ENCODE measurements at places on chromosomes 7 and 10. TPM values are rescaled to one million over a fixed set of nuclear protein-coding genes. Genes with fewer than 3 reads are reported as not detected.

GRCh38 chr7:134992626-134993179 lies 6.4 kb downstream of the AGBL3 start:
- peak; percentile 31 for DNase-seq

- DNase-seq, result no peak
Measured at GRCh38 chr10:125037145-125037877, 95.4 kb downstream of the ZRANB1 start.

The LIPN gene
- not detected for total RNA-seq

DNA sequence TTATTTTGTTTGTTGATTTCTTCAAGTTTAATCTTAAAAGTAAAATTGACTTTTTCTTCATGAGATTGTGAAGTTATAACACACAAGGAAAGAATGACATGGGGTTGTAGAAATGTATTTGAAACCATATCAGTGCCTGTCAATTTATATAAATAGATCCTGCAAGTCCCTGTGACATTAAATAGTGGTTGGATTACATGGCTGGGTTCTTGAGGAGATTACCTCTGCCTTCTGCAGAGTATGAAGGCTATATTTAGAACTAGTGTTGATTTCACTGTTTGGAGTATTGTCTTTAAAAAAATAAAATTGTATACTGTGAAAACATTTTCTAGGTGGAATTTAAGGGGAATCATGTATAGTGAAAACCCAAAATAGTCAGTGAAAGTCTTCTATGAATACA lies 385.8 kb upstream of the SMIM30 start:
- DNase-seq, result no peak

The CLDN4 gene
- total RNA-seq, result 0.16 TPM

- no peak for DNase-seq
Measured at GRCh38 chr10:33421789-33422462, 87.5 kb upstream of the NRP1 start.

GRCh38 chr10:2948127-2948854 lies 119.1 kb upstream of the PFKP start:
- no peak for DNase-seq

The NYAP1 gene
- not detected for total RNA-seq

GRCh38 chr10:122473116-122473515 lies 11.8 kb downstream of the HTRA1 start:
- no peak for DNase-seq

The TRPV6 gene
- not detected for total RNA-seq

The MOGAT3 gene
- not detected for total RNA-seq

The MRLN gene
- total RNA-seq, result not detected

GRCh38 chr7:47088329-47089067 lies 493.4 kb downstream of the TNS3 start:
- peak; percentile 30 for DNase-seq

DNA sequence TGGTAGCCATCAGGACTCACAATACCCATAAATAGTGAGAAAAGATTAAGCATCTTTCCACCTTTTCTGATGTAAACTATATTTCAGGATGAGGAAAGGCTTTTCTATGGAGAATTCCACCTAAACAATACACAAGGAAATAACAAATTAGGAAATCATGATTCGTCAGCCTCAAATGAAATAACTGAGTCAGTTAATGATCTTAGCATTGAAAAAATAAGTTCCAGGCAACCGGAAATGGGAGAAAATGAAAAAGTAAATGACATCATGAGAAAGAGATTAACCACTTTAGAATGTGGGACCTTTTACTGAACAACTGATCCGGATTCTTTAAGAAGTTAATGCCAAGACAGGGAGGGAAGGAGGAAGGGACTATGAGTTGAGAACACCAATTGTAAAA lies 742.3 kb downstream of the TNS3 start:
- no peak for DNase-seq

DNA sequence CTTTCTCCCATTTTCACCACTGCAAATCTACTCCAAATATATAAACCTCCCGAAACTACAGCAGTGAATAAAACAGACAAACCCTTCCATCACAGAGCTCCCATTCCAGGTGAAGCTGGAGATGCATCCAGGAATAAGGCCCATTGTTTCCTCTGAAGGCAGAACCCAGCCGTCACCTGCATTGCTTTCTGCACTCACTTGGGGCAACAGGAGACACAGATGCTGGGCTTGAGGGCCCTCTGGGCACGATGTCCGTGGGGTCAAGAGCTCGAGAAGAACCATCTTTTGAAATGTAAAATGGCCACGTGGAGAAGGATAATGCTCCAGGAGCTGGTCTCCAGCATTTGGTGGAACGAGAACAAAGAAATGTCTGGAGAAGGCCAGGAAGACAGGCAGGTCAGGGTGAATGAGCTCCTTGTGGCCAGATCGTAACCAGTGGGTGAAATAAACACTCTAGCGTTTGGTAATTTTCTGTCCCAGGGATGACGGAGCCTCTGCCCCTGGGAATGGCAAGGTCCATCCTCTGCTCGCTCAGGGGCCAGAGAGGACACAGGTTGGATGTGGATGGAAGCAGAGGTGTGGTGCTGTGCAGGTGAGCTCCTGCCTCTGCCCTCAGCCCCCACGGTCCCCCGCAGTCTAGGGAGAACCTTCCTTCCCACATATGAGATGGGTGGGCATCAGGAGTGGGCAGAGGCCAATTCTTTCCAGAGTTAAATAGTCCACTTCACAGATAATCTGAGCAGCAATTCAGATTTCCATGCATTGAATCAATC lies 556.1 kb downstream of the DNAJB6 start:
- DNase-seq, result no peak

The GJC3 gene
- 0.21 TPM for total RNA-seq

DNA sequence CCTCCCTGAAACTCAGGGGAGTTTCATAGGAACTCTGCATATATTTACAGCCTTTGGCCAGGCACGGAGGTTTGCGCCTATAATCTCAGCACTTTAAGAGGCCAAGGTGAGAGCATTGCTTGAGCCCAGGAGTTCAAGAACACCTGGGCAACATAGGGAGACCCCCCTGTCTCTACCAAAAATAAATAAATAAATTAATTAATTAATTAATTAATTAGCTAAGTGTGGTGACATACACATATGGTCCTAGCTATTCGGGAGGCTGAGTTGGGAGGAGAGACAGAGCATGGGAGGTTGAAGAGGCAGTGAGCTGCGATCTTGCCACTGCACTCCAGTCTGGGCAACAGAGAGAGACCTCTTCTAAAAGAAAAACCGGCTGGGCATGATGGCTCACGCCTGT lies 9.4 kb upstream of the LEP start:
- no peak for DNase-seq

The CLEC5A gene
- total RNA-seq, result not detected

GRCh38 chr7:141844256-141844655 lies 3.0 kb upstream of the PRSS37 start:
- no peak for DNase-seq

The ASAH2 gene
- total RNA-seq, result 2.3 TPM

GRCh38 chr7:121278120-121279021 lies 50.4 kb upstream of the WNT16 start:
- no peak for DNase-seq

- peak; percentile 47 for DNase-seq
Measured at GRCh38 chr10:110311357-110311949, 6.7 kb upstream of the SMNDC1 start.

DNA sequence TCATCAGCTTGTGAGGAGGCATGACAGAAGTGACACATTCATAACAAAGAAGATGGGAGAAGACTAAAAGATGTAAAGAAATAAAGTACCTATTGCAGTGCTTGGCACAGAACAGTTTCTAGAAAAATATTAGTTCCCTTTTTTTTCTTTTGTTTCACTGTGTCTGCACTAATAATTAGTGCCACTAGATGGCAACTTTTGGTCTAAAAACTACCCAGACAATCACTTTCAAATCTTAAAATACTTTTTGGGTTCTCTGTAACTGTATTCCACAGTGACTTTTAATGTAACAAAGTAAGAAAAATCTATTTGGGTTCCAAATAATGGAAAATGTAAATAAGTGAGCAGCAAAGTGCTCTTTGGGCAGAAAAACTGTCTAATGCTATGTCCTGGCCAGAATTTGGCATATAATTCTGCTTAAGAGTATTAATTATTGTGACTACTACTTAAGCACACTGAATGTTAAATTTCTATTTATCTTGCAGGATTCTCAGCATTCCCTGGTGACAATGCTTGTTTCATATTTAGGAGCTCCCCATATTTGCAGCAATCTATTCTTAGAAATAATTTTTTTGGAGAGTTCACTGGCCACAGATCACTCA lies 134.8 kb upstream of the KIF5B start:
- DNase-seq, result no peak

The AGR2 gene
- total RNA-seq, result not detected

The HUS1 gene
- total RNA-seq, result 31.6 TPM

GRCh38 chr10:26697163-26697921 lies at the start of gene PDSS1:
TSS of gene PDSS1 (plus strand) at chr10:26697701. CDS start at chr10:26697712, 11 bp downstream.
- peak; percentile 72 for DNase-seq
